A172 (cell line): ENCODE measurements at places on chromosomes 1 and 21. TPM values are rescaled to one million over a fixed set of nuclear protein-coding genes. Genes with fewer than 3 reads are reported as not detected.
A peak's percentile ranks its signal among the peaks of the same experiment; 100 is the strongest.

Gene LAMB3
- total RNA-seq: 7.0 and 13.7 TPM in 2 replicates

Gene CFHR5
- total RNA-seq: not detected in 2 replicates

GRCh38 chr1:41610361-41610760 lies 125.9 kb upstream of the EDN2 start:
- no peak for DNase-seq

- no peak for DNase-seq
Measured at GRCh38 chr1:70442490-70442889, 31.4 kb downstream of the CTH start.

DNA sequence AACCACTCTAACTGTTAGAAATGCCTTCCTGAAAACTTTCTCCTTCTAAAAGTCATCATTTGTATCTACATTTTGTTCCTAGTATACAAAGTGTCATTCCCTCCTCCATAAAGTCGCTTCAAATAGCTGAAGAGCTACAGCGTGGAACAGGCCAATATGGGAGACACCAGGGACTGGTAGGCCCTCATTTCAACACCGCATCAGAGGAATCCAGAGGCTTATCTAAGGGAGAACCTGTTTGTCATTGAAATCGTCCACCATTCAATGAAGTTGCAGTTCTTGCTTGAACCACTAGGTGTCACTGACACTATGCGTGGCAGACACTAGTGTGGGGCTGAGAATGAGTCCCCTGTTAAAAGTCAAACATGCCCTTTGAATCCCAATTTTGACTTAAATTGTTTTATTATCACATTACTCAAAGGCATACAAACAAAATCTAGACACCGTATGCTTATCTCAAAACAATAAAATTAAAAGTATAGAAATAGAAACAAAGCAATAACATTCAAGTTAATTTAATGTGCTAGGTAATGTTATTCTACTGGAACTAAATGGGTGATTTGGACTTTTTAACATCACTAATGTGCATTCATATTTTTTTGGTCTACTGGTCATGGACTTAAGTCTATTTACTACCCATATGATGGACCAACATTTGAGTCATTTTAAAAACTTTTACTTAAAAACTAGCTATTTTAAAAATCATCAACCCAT lies 182.3 kb downstream of the FCRL5 start:
- peak; percentile 51 for DNase-seq

Gene TCHHL1
- total RNA-seq: not detected in 2 replicates
